Muscle of back (tissue), 13 donors: ENCODE measurements at places on chromosomes 7 and 10. TPM values are rescaled to one million over a fixed set of nuclear protein-coding genes. Genes with fewer than 3 reads are reported as not detected.

GRCh38 chr10:107072786-107073185 lies 91.7 kb downstream of the SORCS1 start:
- DNase-seq, result no peak

DNA sequence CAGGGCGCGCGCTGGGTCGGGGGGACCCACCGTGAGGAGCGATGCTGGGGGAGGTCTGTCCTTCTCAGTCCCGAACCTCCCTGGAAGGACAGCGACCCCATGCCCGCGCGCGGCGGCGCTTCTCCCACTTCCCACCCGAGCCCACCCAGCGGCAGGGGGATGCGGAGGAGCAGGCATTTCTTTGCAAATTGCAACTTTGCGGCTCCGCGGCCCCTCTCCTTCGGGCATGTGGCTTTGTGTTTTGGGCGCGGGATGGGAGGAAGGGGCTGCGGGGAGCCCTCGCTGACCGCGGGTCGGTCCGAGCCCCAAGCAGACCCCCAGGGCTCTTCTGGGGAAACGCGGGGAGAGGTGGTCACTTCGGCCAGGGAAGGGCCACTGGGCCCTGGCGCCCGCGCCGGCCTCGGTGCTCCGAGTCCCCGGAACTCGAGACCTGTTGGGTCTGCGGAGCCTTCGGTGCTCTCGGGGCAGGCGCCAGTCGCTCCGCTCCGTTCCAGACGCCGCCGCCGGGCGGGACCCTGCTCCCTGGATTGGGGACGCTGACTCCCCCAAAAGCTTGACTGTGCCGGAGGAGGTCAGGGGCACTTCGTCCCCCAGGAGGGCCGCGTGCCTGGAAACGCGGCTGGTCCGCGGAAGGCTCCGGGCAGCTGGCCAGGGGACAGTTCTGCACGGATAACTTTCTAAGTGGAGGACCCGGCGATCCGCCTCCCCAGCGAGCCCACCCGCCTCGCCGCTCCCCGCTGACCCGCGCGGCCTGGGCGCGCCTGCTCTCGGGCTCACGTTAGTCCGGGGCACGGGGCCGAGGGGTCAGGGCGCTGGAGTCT lies 164.2 kb upstream of the DPP6 start:
- DNase-seq, result peak; percentile 65

DNA sequence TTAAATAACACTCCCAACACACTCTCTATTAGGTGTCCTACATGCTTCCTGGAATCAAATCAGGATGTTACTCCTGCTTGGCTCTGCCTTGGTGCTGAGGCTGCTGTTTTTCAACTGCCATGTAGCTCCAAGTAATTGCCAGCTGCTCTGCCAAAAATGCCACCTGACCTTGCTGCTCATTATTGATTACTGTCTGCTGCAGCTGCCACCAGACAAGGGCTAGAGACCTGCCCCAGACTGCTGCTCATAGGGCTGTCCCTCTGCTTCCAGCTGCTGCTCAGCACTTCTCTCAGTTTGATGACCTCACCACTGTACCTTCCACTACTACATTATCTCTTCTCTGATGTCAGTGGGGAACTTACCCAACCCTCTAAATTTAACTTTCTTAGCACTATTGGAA lies 102.5 kb downstream of the PCLO start:
- no peak for DNase-seq

- no peak for DNase-seq
Observed at GRCh38 chr7:30738026-30738915, 13.7 kb upstream of the INMT start.

DNA sequence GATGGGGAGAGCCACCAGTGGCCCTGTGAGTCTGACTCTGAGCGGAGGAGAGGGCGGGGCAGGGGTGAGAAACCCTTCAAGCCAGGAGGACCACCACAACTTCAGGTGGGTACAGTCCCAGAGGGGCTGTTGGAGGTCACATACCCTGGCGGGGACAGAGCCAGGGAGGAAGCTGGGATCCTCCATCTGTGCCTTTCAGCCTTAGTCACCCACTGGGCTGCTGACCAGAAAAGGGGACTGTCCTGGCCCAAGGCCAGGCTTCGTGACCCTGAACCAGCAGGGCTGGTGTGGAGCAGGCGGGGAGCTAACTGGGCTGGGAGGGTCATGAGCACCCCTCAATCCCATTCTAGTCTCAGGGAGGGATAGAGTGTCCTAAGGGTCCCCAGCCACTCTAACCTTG lies 1.5 kb upstream of the CALHM3 start:
- DNase-seq, result no peak

DNA sequence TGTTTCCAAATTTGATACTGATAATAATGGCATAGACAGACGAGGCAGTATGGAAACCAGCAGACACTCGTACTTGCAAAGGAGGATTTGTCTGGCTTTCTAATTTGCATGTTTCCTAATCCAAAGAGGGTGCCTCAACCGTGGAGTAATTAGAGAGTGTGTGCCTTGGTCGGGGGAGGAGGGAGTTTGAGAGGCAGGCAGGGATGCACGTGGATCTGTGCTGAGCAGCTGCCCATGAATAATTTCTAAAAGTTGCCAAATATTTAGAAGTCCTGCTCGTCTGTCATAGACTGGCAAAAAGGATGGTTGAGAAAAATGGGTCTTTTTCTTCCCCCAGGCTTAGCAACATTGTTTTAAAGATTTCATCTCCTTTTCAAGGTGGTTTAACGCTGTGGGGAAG lies 69.4 kb downstream of the PTPRE start:
- no peak for DNase-seq

DNA sequence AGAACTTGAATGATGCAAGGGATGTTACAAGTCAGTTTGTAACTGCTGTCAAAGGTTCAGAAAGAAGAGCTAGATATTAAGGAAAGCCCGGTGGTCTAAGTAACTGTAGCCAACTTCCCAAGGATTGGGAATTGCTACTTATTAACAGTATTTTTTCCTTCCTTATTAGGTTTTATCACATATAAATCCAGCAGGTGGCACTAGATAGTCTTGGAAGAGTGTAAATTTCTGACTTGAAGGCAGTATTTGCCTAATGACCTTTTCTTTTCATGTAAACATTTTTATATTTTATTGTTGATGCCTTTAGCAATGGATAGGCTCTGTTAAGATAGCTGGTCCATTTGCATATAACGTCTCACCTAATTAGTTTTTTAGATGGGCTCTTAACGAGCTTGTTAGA lies 51.2 kb downstream of the ANLN start:
- peak; percentile 32 for DNase-seq

GRCh38 chr10:103493362-103493915 lies at the start of gene NEURL1:
TSS of gene NEURL1 (plus strand) at chr10:103493705. CDS start at chr10:103494388, 683 bp downstream.
- peak; percentile 66 for DNase-seq

DNA sequence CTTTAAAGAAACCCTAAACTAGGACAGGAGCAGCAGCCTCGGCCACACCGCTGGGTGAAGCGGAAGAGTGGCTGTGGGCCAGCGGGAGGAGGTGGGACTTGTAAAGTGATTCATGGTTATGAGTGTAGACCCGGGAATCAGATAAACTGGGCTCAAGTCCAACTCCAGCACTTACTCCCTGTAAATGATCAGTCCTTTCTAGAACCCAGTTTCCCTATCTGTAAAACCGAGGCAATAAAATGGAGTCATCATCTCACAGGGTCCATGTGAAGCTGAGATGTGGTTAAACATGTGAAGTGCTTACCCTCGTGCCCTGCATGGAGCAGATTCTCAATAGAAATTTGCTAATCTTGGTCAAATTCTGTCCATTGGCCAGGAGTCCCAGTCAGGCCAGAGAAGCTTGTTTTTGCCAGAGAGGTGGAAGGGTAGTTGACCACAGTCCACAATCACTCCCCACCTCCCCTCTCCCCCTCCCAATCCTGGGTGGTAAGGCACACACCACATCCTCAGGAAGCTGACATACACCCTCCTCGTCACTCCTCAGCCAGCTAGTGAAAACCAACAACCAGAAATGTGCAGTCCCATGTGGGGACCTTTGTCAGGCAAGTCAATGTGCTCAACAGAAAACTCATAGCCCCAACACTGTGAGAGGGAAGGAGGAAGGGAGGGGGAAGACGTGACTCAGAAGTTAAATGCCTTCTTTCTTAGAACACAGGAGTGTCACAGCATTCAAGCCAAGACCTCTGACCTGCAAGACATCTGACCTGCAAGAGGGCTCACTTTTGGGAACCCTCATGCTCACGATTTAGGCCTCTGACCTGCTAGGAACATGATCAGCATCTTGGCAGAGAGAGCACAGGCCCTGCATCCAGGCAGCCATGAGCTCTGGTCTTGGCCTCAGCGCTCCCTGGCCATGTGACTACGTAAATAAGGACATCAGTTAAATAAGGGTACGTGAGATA lies 145.1 kb downstream of the PLXNA4 start:
- peak; percentile 31 for DNase-seq

DNA sequence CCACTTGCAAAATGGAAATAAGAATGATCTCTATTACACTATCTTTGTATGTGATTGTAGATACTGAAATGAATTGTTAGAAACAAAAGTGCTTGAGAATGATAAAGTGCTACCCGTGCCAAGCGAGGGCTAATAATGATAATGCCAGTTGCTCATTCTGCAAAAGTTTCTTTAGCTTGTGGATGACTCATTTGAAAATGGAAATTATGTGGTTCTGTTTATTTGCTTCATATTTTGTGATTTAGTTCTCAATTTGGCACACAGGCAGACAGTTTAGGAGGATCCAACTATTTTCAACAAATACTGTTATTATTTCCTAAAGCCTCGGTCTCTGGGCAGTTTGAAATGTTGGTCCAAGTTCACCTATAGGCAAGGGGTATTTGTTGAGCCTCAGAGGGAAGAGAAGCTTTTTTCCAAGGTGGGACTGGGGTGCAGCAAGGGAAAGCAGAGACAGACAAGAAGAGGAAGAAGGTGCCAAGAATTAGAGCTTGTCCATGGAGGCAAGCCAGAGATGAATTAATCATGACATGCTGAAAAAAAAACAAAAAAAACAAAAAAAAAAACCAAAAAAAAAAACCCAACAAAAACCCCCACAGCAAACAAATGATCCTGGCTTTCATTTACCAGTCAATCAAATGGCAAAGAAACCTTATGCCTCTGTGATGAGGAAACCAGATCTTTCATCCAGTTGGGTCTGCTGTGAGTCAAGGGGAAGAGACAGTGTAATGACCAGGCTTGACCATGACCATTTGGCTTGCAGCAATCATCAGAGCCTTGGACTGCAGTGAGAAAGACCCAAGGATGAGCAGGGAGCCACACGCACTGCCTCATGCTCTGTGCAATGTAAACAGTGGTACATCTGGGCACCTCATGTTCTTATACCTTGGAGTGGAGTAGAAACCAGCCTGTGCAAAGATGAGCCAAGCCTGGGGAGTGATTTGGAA lies 285.0 kb upstream of the HABP2 start:
- DNase-seq, result no peak

DNA sequence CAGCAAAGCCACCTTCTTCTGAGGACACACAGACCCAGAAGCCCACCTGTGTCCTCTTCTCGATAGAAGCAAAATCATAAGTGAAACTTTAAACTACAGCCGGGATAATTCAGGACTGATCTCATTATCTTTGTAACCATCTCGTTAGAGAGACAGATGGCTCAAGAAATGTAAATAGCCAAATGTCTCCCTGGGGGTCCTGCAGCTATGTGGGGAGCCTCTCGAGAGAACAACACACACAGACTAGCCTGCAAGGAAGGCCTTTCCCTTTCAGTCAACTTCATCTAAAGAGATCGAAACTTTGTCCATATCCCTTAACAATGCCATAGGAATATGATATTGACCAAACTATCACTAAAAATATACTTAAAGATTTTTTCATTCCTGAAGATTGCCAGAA lies 93.5 kb downstream of the VWC2 start:
- no peak for DNase-seq

OIT3 gene
- polyA plus RNA-seq, result 8.2 TPM

MSANTD7 gene
- 10.0 TPM for polyA plus RNA-seq

EGFR gene
- 21.9 TPM for polyA plus RNA-seq

LOXL4 gene
- 11.0 TPM for polyA plus RNA-seq

CYP3A4 gene
- not detected for polyA plus RNA-seq

BAG3 gene
- 45.0 TPM for polyA plus RNA-seq

CAV2 gene
- 56.7 TPM for polyA plus RNA-seq

OTUD1 gene
- polyA plus RNA-seq, result 239 TPM
